NCI-H146 (cell line): ENCODE measurements at places on chromosomes 1 and 21.
A peak's percentile ranks its signal among the peaks of the same experiment; 100 is the strongest.

- DNase-seq = peak; percentile 7
These were observed 367.4 kb downstream of the RPS6KC1 start for GRCh38 chr1:213418268-213419071.

DNA sequence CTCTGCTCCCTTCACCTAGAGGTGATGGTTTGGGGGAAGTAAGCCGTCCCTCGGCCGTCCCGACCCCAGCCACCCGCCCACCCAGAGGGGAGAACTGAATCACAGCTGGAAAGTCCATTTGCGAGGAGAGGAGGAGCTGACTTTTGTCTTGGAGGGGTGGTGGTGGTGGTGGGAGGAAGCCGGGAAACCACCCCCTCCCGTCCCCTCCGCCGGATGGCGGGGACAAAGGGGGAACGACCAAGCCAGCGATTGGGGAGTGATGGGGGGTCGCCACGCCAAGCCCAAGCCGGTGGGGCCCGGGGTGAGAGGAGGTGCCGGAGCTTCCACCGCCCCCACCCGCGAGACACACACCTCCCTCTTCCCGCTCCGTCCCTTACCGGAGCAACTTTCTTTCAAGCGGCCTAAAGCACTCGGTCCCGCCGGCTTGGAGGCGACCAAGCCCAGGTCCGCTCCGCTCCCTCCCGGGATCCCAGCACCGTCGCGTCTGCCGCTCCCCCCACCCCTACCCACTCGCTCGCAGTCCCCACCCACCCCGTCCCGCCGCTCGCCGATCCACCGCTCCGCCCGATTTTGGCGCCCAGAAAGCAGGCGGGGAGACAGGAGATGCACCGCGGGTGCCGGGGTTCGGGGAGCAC, 540 bp downstream of the ARHGEF2 start:
- DNase-seq = peak; percentile 35

- no peak for DNase-seq
These were observed 22.1 kb upstream of the NPHP4 start for GRCh38 chr1:6014130-6014999.

GRCh38 chr1:235714205-235714897, 64.8 kb upstream of the GNG4 start:
- peak; percentile 92 for DNase-seq

GRCh38 chr21:40060083-40060677, 192.9 kb downstream of the PCP4 start:
- peak; percentile 90 for DNase-seq

- no peak for DNase-seq
These were observed 46.0 kb downstream of the RUNX1 start for GRCh38 chr21:35002879-35003722.

GRCh38 chr1:47841356-47841755, 155.8 kb downstream of the TRABD2B start:
- no peak for DNase-seq

DNA sequence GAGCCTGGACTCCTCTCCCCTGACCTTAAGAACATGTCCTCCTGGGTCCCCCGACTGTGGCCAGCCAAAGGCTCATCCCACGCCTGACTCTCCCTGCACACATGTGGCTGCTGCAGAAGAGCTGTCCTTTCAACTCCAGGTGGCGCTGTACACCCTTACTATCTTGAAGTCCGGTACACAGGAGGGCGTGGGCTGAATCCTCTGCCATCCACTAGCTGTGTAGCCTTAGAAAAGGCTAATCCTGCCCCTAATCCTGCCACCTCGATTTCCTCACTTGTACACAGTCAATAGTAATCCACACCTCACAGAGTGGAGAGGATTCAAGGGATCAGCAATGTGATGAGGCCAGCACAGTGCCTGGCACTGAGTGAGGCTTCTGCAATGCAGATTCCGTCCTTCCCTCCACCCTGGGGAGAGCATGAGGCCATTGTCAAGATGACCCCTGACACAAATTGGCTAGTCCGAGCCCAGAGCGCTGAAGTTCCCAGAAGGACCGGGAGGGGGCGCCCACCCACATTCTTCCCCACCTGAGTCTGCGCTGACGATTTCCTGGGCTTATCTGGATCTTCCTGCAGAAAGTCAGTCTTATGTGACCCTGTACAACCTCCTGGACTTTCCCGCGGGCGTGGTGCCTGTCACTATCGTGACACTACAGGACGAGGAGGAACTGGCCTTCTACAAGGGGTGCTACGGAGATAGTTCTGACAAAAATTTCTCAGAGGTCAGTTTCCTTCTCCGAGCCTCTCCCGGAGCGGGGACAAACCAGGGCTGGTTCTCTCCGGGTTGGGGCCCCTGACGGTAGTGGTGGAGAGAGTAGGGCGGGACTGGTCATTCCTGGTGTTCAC, 47.1 kb upstream of the DMBX1 start:
- peak; percentile 56 for DNase-seq
